ENCODE measurements at places on chromosomes 11 and 22.

GRCh38 chr11:95466416-95466815, 235.4 kb upstream of the SESN3 start:
- no peak for DNase-seq

GRCh38 chr11:134292661-134293060, 16.5 kb downstream of the GLB1L3 start:
- no peak for DNase-seq

DNA sequence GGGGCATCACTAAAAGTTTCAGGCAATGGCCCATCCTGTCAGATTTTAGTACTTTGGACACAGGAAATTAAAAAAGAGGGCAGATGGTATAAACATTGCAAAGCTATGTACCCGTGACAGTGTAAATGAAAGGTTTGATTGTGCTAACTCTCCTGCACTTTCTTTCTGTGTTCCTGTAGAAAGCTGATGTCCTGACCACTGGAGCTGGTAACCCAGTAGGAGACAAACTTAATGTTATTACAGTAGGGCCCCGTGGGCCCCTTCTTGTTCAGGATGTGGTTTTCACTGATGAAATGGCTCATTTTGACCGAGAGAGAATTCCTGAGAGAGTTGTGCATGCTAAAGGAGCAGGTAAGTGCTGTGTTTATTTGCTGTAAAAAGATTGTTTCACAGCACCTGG, 10.3 kb downstream of the CAT start:
- DNase-seq, result peak; percentile 28

DNA sequence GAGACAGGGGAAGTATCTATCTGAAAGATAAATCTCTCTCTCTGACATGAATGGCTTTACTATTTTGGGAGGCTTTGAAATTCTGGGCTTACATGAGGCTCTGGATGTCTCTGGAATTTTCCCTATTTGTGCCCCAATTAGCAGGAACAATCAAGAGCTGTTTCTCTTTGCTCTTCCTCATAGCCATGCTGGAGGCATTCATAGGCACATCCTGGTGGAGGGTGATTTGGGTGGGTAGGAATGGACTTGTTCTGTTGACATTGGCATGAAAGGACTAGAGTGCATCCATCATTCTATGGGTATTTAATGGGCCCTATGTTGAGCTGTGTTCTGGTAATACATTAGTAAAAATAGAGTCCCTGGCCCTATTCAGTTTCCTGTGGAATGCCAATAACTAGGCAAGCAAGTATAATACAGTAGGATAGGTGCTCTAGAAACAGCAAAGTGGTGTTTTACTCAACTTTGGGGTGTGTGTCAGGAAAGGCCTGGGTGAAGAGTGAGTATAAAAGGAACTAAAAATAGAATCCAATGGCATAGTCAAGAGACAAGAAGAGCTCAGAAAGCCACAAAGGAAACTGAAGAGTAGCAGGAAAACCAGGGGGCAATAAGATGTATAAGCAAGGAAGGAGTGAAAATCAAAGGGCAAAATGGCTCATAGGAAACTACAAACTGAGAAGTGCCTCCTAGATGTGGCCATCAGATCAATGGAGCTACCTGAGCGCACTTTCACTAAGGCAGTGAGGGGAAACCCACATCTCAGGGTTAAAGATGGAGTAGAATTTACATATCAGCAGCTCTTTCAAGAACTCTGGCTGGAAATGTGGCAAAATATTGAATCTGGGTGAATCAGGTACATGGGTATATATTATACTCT, 45.0 kb downstream of the CWC15 start:
- no peak for DNase-seq

- no peak for DNase-seq
Observed at GRCh38 chr22:27381960-27382742, 419.4 kb downstream of the MN1 start.

DNA sequence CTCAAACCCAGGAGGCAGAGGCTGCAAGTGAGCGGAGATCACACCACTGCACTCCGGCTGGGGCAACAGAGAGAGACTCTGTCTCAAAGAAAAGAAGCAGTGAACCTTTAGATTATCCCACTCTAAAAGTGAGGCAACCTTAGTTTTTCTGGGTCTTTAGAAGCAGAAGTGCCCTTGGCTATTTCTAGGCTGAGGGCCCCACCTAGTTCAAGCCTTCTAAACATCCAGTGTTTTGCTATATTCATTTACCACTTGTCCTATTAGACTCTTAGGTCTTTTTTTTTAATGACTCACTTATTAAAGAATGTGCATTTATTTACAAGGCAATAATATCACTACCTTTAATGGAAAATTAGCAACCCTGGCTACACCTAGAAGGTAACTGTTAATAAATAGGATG, 16.7 kb upstream of the EHF start:
- DNase-seq, result no peak

GRCh38 chr22:37129866-37130441, 19.8 kb downstream of the IL2RB start:
- no peak for DNase-seq

- DNase-seq, result no peak
Observed at GRCh38 chr22:17973217-17973616, 51.1 kb downstream of the MICAL3 start.

GRCh38 chr11:65610404-65610803, 3.6 kb downstream of the MAP3K11 start:
- DNase-seq, result no peak

DNA sequence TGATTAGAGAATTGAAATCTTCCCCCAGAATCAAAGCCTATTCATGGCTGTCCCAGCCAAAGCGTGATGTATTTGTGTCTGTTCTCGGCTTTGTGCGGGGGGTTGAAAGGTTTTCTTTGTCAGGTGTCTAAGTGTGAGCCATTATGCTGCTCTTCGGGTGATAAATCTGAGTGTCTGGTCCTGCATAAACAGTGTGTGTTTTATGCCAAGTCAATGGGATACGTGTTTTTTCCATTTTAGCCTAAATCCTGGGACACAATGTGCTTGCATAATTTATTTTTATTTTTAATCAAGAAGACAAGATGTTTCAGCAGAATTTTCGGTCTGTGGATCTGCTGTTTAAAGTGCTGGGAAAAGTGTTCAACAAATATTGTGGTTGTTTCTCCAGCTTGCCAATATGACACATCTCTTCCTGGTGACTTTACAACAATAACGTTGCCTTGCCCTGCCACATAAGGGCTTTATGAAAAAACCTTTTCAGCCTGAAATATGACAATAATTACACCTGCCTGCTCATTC, 267.8 kb downstream of the TBC1D22A start:
- no peak for DNase-seq

- DNase-seq, result peak; percentile 34
Observed at GRCh38 chr11:19345848-19346681, 105.3 kb upstream of the E2F8 start.
